ENCODE measurements at places on chromosomes 6 and 20. TPM values are rescaled to one million over a fixed set of nuclear protein-coding genes. Genes with fewer than 3 reads are reported as not detected.
A peak's percentile ranks its signal among the peaks of the same experiment; 100 is the strongest.

Gene IL20RA
- total RNA-seq, result not detected

Gene CDSN
- not detected for total RNA-seq

Gene MYT1
- 0.05 TPM for total RNA-seq

Gene LPIN3
- 1.0 TPM for total RNA-seq

Gene PLA2G7
- total RNA-seq, result not detected

Gene C4B
- total RNA-seq, result 2.7 TPM

Gene GNMT
- not detected for total RNA-seq

Gene FOXQ1
- total RNA-seq, result not detected

Gene RGS17
- total RNA-seq, result not detected

Gene ILRUN
- 51.4 TPM for total RNA-seq

Gene RIN2
- total RNA-seq, result not detected

Gene ENPP3
- 1.2 TPM for total RNA-seq

Gene SLC17A3
- total RNA-seq, result not detected

Gene ANKRD66
- not detected for total RNA-seq

Gene EEF1A2
- 0.12 TPM for total RNA-seq

Gene RRP36
- total RNA-seq, result 32.7 TPM

Gene KIF25
- not detected for total RNA-seq

- no peak for DNase-seq
These were observed 162.1 kb downstream of the MTFR2 start for GRCh38 chr6:136087986-136088385.

DNA sequence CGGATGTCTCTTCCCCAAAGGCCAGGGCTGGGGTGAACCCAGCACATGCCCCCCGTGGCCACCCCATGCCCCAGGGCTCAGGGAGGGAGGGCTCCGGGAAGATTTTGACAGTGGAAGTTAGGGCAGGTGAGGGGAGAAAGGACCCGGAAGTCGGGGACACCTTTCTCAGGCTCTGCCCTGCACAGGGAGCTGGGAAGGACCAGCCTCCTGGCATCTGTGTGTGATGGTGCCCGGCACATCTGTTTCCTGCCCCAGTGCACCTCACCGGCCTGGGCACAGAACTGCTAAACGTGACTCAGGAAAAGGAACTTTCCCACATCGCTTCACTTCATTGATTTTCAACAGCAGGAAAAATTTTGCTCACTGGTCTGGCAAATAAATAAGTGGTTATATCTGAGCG, 141.1 kb upstream of the AFDN start:
- no peak for DNase-seq

DNA sequence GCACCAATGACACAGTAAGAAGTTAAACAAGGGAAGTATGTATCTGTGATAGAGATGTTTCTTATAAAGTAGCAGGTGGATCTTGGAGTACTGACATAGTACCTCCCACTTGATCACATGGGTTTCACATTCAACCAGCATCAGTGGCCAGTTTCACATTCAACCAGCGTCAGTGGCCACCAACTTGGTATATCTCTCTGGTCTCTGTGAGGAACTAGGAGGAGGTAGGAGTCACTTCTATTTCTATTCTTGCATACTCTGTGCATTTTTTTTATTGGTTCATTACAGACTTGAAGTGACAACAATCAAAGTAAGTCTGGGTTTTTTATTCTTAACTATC, 200.3 kb upstream of the SIM1 start:
- DNase-seq, result peak; percentile 5

DNA sequence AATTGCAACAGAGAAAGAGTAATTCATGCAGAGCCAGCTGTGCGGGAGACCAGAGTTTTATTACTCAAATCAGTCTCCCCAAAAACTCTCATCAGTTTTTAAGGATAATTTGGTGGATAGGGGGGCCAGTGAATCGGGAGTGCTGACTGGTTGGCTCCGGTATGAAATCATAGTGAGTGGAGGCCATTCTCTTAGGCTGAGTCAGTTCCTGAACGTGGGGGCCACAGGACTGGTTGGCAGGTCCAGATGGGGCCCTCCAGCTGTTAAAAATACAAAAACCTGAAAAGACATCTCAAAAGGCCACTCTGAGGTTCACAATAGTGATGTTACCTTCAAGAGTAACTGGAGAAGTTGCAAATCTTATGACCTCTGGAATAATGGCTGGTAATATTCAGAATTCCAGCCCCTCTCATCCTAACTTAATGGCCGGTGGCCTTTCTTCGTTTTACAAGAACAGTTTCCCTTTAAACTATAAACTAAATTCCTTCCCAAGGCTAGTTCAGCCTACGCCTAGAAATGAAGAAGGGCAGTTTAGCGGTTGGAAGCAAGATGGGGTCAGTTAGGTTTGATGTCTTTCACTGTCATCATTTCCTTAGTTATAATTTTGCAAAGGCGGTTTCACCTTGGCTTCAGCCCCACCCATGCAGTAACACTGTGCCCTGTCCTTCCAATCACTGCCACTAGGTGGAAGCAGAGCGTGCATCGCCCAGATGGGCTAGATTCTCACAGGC, 6.8 kb upstream of the MICA start:
- peak; percentile 95 for DNase-seq

DNA sequence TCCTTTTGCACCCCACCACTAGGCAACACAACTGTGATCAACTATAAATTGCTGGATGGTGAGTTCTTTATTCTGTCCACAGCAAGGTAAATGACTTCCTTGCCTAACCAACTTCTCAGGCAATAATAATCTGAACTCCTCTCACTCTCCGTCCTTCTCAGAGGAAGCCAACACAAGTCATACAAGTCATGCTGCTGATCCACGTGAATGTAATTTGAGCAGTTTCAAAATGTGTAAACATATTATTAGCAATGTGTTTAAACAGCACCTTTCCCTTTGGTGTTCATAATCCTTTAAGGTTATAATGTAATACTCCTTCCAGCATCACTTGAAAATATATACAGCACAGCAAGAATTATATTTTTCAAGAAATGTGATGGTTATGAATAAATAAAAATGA, 127.9 kb downstream of the QRSL1 start:
- no peak for DNase-seq

- DNase-seq, result no peak
These were observed 317.8 kb upstream of the SULF2 start for GRCh38 chr20:48102931-48103660.

- DNase-seq, result no peak
These were observed 22.8 kb upstream of the OCSTAMP start for GRCh38 chr20:46573234-46573633.

DNA sequence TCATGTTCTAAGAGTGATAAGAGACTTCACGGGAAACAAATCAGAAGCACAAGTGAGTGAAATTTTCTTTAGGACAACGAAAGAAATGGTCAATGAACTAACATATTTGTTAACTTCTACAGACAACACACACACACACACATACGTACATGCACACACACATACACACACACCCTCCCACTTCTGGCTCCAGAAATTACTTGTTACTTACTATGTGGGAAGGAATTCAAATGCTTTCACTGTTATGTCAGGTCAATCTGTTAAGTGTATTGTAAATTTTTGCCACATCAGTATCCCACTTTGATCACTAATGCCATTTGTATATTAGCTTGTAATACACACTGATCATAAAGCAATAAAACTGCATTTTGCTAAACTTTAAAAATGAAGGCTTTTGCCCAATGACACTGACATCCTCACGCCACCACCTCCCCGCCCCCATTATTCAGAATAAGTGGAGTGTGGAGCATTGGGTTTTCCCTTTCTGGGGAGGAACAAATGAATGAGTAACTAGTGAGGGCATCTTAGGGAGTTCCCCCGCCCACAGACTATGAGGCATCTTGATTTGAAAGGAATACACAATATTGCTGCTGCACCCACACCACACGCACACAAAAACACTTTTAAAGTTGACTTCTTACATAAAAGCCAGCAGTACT, 76.2 kb downstream of the ATXN1 start:
- DNase-seq, result peak; percentile 97

DNA sequence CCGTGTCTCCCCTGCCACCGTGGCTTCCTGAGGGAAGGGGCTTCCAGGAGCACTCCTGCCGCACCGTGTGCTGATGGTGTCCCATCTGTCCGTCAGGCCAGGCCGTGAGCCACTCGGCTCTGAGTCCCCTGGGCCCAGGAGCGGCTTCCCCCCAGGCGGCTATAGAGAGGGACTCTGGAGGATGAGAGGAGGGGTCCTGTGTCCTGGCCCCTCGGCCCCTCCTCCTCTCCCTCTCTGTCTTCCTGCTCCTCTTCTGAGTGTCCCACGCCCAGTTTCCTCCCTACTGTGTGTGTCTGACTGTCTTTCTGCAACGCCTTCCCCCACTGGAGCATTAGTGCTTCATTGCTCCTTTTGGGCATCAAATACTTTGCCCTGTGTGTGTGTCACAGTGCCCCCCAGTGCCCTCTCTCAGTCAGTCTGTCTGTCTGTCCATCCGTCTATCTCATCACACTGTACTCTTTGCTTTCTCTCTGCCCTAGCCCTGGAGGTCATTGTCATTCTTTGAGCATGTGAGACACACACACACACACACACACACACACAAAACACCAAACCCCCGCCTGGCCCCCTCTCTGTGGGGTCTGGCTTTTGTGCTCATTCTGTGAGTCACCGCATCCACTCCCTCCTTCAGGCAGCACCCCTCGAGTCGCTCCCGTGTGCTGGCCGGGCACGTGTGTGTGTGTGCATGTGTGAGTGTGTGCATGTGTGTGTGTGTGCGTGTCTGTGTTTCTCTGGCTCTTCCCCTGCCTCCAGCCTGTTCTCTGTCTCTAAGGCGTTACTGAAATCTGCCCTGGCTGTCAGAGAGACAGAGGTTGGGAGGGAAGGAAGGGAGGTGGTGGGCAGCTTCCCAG, 71.9 kb downstream of the SRC start:
- DNase-seq, result no peak

DNA sequence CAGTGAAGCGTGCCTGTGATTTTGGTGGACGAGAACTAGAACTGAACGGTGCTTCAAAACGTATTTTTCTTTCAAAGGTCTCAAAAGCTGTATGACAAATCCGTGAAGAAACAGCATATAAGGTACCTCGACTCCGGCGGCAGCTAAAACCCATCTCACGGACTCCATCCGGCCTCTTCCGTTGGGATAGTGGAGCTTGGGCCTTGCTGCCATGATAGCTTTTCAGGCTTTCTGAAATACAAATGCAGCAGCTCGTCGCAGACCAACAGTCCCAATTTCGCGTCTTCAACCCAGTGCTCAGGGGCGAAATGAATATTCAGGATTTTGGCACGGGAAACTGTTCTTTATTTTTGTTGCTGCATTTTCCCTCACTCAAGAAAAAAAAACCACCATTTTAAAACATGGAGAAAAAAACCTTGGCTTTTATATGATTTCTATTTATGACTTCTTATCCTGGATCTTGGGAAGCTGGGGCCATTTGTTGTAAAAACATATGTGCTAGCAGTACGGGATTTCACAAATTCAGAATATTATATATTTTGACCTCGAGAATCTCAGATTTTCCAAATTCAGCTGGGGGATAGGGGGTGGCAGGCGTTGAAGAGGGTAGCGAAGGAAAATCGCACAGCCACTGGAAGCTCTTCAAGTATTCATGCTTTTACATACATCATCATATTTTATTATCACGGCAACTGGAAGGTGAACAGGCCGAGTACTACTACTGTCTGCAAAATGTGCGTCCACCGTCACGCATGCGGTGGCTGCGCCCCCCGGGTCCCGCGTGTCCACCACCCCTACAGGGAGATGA, 849 bp downstream of the GSTA4 start:
- no peak for DNase-seq

GRCh38 chr20:64106981-64107735, at the start of gene NPBWR2:
Gene NPBWR2, minus strand, starts transcription at chr20:64107565. Its CDS starts 734 bp downstream, at chr20:64106831.
- peak; percentile 23 for DNase-seq

GRCh38 chr20:2364044-2364443, 16.7 kb upstream of the TGM6 start:
- no peak for DNase-seq

DNA sequence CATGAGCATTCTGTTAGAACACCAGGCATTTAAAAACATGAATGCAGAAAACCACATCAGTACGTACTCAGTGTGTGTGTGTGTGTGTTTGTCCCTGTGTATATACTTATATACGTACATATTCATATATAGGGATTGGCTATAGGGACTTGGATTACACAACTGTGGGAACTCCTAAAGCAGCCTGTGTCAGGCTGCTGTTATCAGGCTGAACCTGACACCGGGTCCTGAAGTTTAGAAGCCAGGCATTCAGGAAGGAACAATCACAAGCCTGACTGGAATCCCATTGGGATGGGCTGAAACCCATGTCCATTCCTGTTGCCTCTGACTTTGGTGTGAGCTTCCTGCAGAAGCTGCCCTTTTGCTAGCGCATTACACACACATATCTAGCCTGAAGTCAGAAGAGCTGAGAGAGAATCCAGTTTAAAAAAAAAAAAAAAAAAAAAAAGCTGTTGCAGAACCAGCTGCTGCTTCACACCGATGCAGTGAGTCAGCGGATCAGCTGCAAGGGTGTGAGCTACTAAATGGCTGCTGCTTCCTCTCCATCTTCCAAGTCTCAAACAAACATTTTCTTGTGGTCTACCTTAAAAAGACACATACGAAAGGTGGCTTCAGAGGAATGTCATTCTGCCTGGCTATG, 348.1 kb downstream of the THBS2 start:
- peak; percentile 23 for DNase-seq

GRCh38 chr20:58660855-58661597, 9.9 kb downstream of the STX16 start:
- peak; percentile 62 for DNase-seq

GRCh38 chr20:16100767-16101166, 472.5 kb downstream of the KIF16B start:
- no peak for DNase-seq

- DNase-seq, result no peak
These were observed 7.9 kb downstream of the CCDC167 start for GRCh38 chr6:37491830-37492208.

- no peak for DNase-seq
These were observed 7.7 kb downstream of the HDDC2 start for GRCh38 chr6:125294036-125294435.

- DNase-seq, result no peak
These were observed 303.1 kb upstream of the CDYL start for GRCh38 chr6:4472969-4473642.

DNA sequence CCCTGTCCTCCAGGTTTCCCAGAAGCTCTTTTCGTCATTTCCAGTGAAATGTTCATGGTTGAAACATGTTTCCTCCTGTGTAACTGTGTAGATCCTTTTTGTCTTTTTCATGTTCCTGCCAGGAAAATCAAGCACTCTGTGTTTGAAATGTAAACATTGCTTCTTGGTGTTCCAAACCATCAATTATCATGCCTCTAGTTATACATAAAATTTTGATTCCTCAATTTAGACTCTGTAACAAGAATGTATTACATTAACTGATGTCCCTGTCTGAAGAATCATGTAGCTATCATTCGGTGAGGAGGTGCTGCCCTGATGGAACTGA, 546.3 kb upstream of the CITED2 start:
- DNase-seq, result no peak

- DNase-seq, result no peak
These were observed 183.1 kb upstream of the RALGAPA2 start for GRCh38 chr20:20895537-20895936.

GRCh38 chr6:39929733-39930461, 4.4 kb downstream of the MOCS1 start:
- DNase-seq, result no peak

GRCh38 chr6:70725817-70726415, 58.2 kb downstream of the SMAP1 start:
- no peak for DNase-seq

- DNase-seq, result no peak
These were observed 19.4 kb downstream of the ALDH8A1 start for GRCh38 chr6:134930463-134930862.

GRCh38 chr6:151325075-151326050, 66.0 kb downstream of the ZBTB2 start:
- peak; percentile 36 for DNase-seq

- DNase-seq, result peak; percentile 78
These were observed at the start of gene CRYBG1 for GRCh38 chr6:106360410-106360988. Gene CRYBG1, plus strand, starts transcription at chr6:106360717. Its CDS starts 192 bp downstream, at chr6:106360909.

- no peak for DNase-seq
These were observed 22.4 kb upstream of the CDKAL1 start for GRCh38 chr6:20511852-20512251.

- no peak for DNase-seq
These were observed 5.6 kb upstream of the STX16 start for GRCh38 chr20:58645412-58645968.
